Suppressor macrophage treated with lipopolysaccharide for 4 hours (primary cell): ENCODE measurements at places on chromosomes 1 and 21.
A peak's percentile ranks its signal among the peaks of the same experiment; 100 is the strongest.

DNA sequence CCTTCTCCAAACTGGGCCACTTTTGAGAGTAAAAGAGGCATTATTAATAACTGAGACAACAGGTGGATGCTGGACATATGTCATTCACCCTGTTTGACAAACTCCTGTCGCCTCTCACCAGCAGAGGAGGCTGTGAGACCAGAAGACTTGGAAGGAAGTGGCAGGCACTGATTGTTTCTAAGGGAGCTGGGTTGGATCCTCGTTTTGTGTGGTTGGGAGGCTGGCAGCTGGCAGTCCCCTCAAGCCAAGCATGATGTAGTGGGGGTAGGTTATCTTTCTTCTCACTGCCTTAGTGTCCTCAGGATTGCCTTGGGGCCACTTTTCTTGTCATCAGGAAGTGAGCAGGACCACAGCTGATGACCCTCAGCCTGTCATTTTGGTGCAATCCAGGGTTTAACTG lies 86.5 kb upstream of the KCNJ15 start:
- peak; percentile 70 for DNase-seq

GRCh38 chr1:159882527-159882862 lies 17.5 kb downstream of the CFAP45 start:
- peak; percentile 68 for DNase-seq

DNA sequence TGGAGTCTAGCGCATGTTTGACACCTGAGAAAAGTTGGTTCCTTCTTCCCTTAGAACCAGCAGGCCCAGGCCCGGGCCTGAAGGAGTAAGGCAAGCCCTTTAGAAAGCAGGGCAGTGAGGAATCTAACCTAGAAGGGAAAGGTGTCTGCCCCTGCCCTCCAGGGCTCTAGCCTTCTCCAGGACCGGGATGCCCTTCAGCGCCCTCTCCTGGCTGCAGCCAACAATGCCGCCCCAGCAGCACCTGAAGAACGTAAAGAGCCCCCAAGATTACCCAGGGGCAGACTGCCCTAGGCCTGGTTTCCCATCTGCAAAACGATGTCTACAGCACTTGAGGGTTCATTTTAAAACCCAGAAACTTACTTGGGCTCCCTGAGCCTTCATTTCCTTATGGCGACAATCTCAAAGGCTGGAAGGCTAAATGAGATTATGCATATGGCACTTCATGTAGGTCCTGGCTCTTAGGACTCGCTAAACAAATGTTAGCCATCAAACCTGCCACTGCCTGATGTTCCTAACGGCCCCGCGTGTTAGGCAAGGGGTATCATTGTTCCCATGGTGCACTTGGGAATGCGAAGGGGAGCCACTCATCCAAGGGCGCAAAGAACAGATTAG lies 106.7 kb upstream of the KLHDC7A start:
- no peak for DNase-seq

DNA sequence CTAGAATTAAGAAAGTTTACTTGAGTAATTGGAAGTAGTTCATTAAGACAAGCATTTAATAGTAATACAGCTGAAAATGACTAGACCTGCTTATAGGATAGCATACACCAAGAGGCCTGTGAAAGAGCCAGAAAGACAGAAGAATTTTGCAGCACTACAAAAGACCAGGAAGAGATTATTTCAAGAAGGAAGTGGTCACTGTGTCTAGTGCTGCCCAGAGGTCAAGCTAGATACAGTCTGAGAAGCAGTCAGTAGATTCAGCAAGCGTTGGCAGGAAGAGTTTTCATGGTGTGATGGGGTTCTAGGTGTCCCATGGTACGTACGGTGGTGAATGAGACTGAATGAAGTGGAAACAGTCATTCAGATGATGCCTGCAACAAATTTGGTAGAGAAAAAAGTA lies 31.5 kb downstream of the RGS8 start:
- no peak for DNase-seq

GRCh38 chr1:229186373-229187056 lies 84.4 kb upstream of the RAB4A start:
- DNase-seq, result peak; percentile 60

DNA sequence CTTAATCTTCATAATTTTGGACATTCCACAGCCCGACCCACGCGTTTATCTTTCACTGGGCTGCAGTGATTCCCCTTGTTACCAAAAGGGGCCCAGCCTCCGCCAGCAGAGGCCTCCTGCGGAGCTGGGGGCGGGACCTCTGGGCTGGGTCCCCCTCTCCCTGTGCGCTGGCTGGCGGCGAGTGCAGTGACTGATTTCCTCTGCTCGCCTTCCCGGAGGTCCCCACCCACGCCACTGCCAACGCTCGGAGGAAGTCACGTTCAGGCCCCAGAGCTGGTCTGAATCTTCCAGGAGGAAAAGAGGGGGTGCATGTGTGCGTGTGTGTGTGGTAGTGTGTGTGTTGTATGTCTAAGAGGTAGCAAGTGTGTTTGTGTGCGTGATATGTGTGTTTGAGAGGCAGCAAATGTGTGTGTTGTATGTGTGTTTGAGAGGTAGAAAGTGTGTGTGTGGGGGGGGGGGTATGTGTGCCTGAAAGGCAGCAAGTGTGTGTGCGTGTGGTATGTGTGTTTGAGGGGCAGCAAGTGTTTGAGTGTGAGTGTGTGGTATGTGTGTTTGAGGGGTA lies 35.0 kb upstream of the JAK1 start:
- DNase-seq, result peak; percentile 99

DNA sequence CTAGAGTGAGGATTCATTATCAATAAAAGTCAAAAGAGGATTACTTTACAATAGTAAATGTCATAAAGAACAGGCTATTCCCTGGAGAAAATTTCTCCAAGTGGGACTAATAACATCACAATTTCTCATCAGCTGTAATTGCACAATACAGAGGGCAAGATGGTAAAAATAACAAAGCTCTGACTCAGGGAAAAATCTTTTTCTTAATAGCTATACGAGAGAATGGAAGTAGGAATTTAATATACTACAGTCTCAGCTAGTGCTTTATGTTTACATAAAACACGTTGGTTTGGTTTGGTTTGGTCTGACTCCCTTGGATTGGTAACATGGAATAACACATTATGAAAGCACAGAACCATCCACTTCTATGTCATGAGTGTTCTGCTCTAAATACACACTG lies 397.6 kb downstream of the LRRIQ3 start:
- no peak for DNase-seq

DNA sequence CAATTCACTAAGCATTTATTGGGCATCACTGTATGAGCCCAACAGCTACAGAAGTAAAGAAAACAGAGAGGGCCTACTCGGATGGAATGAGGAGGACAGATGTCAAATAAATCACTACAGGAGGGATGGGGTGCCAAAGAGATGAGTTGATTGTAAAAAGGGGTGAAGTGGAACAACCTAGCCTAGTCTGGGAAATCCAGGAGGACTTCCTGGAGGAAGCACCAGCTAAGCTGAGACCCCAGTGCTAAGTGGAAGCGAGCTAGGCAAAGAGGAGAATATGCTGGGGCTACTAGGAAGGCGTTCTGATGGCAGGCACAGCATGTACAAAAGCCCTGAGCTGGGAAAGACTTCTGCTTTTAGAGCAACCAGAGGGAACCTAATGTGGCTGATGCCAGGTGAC lies 42.1 kb downstream of the TAS1R2 start:
- DNase-seq, result no peak

GRCh38 chr1:187018291-187018690 lies 189.5 kb downstream of the PLA2G4A start:
- DNase-seq, result no peak

DNA sequence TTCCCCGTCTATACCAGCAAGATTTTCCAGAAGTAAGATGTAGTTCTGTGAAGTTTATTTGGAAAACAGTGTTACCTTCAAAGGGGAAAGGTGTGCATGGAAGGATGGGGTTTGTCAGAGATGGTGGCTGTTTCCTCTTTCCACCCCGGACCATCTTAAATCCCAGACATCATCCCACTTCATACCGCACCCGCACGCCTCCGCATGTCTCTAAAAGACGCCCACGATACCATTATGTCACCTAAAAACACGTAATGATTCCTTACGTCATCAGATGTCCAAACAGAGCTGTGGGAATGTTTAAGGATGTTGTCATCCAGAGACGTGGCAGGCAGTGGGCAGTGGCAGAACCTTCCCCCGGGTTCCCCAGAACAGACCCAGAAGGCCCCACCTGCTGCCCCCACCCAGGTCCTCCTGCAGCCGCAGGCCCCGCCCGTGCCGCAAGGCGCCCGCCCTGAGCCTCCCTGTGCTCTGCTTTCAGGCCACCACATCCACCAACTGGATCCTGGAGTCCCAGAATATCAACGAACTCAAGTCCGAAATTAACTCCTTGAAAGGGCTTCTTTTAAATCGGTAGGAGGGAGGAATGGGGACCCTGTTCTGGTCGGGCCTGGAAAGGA lies 152.2 kb downstream of the PEX14 start:
- no peak for DNase-seq
